ENCODE measurements at places on chromosomes 4 and X.

- no peak for DNase-seq
Observed at GRCh38 chr4:8601556-8601955, 9.0 kb downstream of the CPZ start.

GRCh38 chr4:26204249-26204825 lies 116.5 kb upstream of the RBPJ start:
- DNase-seq: no peak

DNA sequence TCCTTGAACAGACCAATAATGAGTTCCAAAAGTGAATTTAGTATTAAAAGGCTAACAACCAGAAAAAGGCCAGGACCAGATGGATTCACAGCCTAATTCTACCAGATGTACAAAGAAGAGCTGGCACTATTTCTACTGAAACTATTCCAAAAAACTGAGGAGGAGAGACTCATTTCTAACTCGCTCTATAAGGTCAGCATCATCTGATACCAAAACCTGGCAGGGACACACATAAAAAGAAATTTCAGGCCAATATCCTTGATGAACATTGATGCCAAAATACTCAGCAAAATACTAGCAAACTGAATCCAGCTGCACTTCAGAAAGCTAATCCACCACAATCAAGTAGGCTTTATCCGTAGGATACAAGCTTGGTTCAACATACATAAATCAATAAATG lies 35.8 kb upstream of the USP46 start:
- no peak for DNase-seq

GRCh38 chrX:65607070-65607742 lies 60.2 kb upstream of the MSN start:
- DNase-seq: no peak

- no peak for DNase-seq
Observed at GRCh38 chr4:109662771-109663170, 40.5 kb downstream of the CASP6 start.

GRCh38 chrX:84634201-84634782 lies 132.0 kb upstream of the HDX start:
- no peak for DNase-seq

DNA sequence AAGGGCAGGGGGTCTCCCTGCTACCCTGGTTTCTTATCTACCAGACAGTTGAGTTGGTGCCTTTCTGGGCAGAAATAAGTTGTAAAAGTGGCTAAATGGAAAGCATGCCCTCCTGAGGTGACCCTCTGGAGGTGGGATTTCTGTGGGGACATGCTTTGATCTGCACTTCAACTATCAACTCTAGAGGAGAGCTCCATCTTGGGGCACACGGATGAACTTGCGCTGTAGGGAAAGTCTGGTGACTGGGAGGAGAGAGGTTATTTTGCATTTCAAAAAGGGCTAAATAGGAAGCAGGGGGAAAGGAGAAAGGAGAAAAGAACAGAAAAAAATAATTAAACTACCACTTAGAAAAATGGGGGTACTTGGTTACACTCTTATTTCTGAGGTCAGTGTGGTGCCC lies 12.7 kb upstream of the RHOXF2B start:
- DNase-seq: no peak

DNA sequence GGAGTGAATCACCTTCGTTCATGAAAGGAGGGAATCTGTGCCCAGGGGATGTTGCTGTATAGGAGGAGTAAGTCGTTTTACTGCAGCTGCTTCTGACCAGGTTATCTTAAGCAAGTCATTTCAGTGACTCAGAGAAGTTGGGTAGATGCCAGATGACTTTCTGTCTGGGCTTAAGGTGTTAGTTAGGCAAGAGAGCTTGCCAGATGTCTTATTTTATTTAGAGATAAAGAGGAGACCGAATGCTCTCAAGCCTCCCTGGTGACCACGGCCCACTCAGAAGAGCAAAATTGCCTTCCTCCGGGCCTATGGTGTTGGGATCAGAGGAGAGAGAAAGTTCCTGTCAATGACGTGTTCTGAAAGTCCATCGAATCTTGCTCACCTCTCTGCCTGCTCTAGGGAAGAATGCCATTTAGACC lies 16.3 kb upstream of the ZNF827 start:
- DNase-seq: no peak

DNA sequence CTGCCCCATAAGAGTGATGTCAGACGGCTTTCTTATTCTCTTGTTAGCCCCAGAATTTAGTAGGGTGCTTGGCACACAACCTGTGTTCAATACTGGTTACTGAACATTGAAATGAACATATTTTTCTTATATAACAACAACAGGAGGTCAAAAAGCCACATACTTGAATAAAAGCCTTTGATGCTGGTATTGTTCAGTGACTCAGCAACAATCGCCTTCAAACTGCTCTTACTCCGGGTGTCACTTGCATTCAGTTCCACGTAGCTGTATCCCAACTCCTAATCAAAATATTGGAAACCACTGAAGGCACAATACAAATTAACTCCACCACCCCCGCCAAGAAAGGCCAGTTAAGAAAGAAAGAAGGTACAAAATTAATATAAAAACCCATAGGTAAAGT lies 61.5 kb downstream of the RFC1 start:
- no peak for DNase-seq

DNA sequence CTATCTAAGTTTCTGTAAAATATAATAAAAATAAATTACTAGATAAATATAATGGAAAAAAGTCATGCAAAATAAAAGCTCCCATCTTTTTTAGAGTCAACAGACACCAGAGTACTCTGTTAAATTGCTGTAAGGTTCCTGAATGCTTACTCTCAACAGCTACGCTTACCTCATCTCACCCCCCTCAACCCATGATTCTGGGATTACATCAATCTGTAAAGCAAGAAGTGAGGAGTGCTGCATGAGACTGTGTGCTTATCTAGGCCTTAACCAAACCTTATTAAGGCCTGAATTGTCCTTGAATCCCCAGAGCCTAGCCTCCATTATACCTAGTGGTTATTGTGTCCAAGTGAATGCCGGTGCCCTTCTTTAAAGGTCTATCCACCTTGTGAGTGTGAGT lies 735.8 kb downstream of the RPA4 start:
- DNase-seq: no peak

- DNase-seq: no peak
Observed at GRCh38 chrX:28549838-28550237, 37.4 kb upstream of the IL1RAPL1 start.

DNA sequence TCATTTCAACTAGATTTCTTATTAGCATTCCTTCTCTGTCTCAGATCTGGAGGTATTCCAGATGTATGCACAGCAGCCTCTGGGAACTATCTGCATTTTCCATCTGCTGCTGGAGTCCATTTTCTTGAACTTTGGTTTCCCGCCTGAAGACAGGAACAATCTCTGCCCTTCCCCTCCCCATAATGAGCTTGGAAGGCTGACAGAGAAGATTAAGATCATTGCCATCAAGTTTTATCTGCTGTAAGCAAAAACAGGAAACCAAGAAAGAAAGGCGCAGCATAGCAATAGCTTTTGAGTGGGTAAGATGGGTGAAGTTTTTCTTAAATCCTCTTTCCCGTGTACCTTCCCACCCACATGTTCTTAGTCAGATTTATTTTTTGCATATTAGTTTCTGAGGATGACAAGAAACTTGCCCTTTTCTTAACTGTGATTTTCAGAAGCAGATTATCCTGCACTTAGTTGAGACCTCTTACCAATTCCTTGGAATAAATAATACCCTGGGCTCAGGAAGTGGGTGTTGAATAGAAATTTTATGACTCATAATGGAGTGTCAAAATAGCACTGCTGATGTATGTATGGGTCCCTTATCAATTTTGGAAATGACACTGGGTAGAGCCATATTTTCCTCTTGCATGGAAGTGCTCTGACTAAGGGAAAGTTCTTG lies 78.3 kb downstream of the CT47B1 start:
- DNase-seq: no peak

DNA sequence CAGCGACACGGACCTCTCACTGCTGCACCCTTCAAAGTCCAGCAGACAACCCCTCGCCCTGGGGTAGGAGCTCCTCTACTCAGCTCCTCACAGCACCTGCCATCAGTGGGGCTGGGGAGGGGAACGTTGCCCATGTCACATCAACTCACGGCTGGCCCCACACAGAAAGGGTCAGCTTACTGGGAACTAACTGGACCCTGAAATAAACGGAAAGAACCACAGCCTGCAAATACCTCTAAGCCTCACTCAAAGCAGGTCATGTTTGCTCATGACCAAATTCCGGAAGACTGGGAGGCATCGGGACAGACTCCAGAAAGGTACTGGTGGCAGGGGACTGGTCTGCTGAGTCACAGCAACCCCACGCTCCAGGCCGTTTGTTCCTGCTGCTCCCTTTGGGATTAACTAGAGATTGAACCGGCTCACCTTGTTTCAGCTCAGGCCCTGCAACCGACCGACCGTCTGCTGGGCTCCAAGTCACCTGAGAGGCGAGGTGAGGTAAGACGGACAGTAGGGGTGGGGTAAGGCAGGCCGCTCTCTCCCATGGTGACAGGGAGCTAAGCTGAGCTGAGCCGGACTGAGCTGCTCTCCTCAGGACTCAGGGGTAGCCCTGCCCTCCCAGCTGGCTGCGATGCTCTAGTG lies 5.6 kb downstream of the G6PD start:
- DNase-seq: no peak

DNA sequence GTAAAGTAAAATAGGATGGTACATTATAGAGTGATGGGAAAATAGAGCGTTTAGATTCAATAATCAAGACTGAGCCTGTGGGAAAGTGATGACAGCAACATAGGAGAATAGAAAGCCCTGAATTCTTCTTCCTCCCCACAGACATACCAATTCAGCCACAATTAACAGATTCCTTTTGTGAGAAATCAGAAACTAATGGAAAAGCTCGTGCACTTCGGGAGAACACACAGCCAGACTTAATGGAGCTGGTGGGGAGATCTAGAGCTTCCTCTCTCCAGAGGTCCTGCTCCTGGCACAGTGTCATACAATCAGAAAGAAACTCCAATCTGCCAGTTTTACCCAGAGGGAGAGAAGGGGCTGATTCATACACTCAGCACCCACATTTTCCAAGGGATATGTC lies 676.3 kb upstream of the BOD1L1 start:
- no peak for DNase-seq

GRCh38 chrX:1167918-1168481 lies 44.4 kb downstream of the CRLF2 start:
- DNase-seq: no peak

DNA sequence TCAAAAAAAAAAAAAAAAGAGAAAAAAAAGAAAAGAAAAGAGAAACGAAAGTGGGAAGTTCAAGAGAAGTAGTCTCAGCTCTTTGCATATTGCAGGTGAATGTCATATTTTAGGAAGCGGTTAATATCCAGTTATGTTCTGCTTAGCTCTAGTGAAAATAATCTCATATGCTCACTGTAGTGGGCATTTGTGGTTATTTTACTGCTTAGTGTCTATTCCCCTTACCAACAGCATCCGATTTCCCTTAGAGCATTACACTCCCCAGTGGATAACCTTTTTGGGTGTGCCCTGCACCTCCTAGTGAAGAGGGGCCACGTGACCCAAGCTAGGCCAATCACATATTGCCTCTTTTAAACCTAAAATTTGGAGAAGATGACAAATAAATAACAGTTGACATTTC lies 111.2 kb upstream of the ZNF827 start:
- no peak for DNase-seq

DNA sequence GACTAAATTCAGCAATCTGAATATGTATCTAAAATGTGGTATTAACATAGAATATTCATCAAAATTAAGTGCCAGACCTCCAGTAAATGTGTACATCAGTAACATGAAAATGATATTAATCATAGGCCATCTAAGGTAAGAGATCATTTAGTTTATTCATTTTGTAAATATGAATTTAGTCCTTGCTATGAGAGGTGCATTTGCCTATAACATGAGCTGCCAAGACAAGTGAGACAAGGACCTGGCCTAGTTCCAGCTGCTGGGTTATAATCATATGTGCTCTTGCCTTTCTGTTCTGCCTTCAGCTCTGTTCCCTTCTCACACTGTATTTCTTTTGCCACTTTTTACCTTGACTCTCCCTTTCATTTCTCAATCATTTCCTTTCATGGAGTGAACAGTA lies 160.0 kb downstream of the STIM2 start:
- DNase-seq: no peak

All from sigmoid colon (tissue), 7 donors.